ENCODE measurements at places on chromosomes 6 and 20. TPM values are rescaled to one million over a fixed set of nuclear protein-coding genes. Genes with fewer than 3 reads are reported as not detected.

The TUBB2A gene
- 167 TPM for total RNA-seq

The CAGE1 gene
- total RNA-seq: 0.16 TPM

The SRMS gene
- total RNA-seq: not detected

The ANGPT4 gene
- 0.07 TPM for total RNA-seq

The TRDN gene
- total RNA-seq: not detected

The KCNQ2 gene
- 157 TPM for total RNA-seq

The MARCKS gene
- total RNA-seq: 380 TPM
